ENCODE measurements at places on chromosomes 7 and 10.

DNA sequence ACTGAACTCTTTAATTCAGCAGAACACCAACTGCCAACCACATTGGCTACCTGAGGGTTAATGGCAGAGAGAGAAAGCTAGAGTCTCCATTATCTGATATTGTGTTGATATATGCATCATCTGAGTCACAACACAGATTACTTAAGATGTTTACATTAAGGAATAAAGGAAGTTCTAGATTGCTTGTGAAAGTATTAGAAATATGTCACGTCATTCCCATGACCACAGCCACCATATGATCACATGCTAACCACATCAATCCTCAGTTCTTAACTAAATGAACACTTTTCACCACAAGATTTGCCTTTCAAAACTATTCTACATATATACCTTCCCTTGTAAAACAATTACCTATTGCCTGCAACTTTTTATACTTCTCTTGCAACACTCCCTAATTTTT, 337.9 kb downstream of the FGFR2 start:
- no peak for DNase-seq

GRCh38 chr10:91389636-91390512, 20.3 kb upstream of the HECTD2 start:
- no peak for DNase-seq

DNA sequence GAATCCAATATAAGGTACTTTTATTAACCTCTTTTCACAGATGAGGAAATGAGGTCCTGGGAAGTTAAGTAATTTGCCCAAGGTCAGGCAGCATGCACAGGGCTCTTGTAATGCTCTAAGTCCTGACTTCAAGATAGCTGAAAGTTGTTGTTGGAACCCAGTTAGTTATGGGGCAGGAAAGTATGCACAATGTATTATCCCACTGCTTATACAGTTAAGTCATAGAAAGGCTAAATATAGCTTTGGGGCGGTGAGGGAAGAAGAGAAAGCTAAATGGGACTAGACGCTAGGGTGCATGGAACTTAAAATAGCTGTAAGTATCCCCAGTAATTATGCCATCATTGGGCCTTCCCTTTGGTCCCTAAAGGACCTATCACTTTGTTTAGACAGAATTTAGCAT, 9.2 kb downstream of the GLCCI1 start:
- no peak for DNase-seq

GRCh38 chr10:27944005-27944404, 54.9 kb downstream of the ODAD2 start:
- DNase-seq = no peak

GRCh38 chr7:44755698-44756627, 7.3 kb downstream of the ZMIZ2 start:
- no peak for DNase-seq

- DNase-seq = no peak
These were observed 76.2 kb downstream of the GPR85 start for GRCh38 chr7:113010377-113010776.
